Left lung (tissue), 14 donors: ENCODE measurements at places on chromosomes 4 and X.

DNA sequence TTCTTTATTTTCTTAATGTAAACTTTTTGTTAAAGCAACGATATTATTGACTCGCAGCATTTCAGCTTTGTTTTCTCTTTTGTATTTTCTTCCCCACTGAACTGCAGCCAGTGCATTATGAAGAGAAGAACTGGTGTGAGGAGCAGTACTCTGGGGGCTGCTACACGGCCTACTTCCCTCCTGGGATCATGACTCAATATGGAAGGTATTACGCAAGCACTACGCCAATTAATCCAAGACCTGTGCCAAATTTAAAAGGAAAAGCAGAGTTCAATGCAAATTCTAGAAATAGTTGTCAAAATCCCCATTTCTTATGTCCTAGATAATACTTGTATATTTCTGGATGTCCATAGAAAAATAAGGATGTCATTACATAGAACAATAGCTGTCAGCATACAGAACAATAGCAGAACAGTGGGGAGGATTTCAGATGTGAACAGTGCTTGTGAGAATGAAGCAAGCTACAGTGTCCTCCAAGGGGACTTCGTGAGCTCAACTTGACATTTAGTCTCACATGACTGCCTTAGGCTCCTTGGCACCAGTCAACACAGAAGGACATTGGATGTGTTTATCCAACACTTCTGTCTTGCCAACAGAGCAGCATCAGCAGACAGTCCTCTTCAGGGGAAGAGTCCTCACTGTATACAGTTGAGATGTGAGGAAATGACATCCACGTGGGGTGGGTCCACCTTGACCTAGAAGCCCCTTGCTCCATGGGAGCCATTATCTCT is 85.9 kb downstream of the MAOA start:
- DNase-seq, result no peak

DNA sequence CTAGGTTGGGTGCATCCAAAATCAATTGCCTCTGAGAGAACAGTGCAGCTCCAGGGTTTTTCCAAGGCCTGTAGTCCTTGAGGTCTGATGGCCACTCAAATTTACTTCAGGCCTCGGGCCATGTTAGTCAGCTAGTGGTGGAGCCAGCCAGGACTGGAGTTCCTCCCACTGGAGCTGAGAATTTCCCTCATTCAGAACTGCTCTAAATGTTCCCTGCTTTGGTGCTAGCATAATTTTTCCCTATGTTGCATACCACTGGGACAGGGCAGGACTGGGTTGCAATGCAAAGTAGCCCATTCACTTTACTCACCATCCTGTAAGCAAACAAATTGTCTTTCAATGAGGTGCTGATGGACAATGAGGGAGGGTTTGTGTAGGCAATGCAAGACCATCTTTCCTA is 146.0 kb upstream of the ZXDB start:
- DNase-seq, result no peak

- DNase-seq, result peak; percentile 10
Observed at GRCh38 chr4:1493540-1494287, 87.5 kb upstream of the NKX1-1 start.

DNA sequence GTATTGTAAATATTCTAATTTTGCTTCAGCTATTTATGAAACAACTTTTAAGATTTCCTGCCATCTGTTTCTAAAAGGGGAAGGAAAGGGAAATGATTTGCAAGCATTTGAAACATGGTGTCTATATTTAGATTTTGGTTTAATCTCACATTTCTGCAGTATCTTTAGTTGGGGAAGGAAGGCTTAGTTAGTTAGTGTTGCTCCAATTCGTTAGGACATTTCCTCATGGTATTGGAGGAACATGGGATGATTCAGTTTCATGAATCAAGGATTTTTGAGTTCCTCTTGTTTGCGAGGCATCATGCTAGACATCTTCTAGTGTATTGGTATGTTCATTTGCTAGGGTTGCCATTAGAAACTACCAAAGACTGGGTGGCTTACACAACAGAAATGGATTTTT is 20.5 kb upstream of the TMEM192 start:
- DNase-seq, result no peak

DNA sequence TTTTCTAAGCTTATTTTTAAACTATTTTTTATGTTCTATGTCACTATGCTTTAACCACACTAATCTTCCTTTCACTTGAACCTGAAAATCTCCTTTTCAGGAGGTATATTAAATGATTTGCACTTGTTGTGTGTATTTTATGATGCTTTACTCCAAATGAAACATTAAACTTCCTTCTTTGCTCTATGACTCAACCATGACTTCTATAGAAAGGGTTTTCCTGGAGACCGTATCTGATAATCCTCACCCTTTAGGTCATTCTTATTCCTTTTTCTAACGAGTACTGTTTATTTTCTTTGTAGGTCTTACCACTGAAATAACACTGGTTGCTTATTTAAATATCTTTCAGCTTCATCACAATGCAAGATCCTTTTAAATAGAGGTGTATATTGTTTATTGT is 1163.2 kb downstream of the PCDH18 start:
- DNase-seq, result no peak
